ENCODE measurements at places on chromosomes 3 and 15.
A peak's percentile ranks its signal among the peaks of the same experiment; 100 is the strongest.

GRCh38 chr3:101195951-101196713, 124.2 kb downstream of the IMPG2 start:
- DNase-seq = no peak

DNA sequence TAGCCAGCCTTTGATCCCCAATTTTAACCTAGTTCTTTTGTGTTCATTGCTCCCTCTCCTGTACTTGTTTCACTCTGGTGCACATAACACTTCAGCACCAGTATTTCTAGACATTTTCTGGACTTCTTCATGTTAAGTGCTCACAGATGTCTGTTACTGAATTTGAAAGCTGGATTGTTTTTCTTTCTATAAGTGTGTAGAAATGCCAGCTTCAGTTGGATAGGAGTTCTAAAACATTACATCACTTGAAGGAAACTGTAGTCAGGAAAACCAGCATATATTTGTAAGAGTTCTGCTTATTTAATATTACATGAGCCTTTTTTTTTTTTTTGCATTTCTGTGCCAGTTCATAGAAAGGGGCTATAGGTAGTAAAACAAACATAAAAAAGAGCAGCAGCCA, 21.6 kb downstream of the QTRT2 start:
- DNase-seq = no peak

DNA sequence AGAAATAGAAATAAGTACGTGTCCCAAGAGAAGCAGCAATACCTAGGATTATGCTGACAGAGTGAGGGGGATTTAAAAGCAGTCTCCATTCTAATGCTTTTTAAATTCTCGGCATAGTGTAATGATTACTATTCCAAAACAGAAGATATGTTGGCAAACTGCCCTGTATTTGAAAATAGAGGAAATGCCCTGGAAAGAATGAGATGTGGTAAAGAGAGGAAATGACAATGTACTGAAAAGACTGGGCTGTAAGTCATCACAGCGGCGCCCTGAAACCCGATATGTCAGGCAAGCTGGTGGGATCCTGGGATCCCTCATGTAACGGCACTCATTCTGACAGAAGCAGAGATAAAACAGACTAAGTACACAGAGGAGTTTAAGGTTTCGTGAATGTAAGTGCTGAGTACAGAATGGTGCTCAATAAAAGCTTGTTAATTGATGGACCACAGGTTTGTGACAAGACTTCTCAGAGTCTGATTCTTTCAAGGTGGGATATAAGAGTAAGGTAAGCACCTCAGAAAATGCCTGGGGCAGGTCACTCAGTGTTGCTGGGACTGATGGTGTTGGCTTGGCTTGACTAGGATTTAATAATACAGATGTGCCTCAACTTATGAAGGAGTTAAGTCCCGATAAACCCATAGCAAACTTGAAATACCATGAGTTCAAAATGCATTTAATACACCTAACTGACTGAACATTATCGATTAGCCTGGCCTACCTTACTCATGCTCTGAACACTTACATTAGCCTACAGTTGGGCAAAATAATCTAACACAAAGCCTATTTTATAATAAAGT, 91.4 kb downstream of the NFKBIZ start:
- no peak for DNase-seq

- no peak for DNase-seq
These were observed 1.2 kb upstream of the TM4SF1 start for GRCh38 chr3:149378478-149379309.

DNA sequence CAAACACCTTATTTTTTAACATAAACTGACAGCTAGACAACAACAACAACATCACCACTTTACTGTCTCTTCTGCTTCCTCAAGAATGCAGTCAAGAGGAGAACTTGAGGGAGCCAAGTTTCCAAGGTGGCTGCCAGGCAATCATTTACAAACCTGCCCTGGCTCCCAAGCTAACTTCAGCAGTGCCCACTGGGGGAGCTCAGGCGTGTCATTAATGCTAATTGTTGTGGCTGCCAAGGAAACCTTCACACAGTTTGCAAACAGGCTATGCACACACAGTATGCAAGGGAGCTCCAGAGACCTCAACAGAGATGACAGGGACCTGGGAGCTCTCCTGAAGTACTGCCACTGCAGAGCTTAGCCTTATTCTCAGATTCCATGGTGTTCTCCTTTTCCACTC, 2.1 kb downstream of the DZIP1L start:
- no peak for DNase-seq

DNA sequence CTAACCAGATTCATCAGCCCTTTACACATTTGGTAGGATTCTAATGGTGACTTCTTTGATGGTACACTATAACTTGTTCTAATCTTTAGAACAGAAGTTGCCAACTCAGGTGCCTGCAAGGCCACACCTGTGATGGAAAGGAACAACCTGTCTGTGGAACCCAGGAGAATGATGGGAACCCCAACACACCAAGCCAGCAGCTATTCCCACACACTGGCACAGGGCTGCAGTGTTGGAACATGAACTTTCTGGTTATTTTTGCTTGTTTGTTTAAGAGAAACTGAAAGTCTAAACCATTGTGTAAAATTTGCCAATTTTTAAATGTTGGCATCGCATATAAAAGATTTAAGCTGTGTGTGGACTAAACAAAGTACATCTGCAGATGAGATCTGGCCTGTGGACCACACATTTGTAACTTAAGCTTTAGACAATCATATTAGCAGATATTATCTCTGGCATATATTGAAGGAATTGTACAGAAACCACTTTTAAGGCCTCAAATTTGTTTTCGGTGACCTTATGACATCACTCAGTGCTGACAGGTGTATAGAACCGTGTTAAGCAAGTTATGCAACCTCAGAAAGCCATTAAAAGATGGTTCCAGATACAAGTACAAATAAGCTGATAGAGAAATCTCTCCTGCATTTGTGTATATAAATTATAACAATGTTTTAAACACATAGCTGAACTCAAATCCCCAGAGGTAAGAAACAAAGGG, 242.9 kb downstream of the SLC9A9 start:
- no peak for DNase-seq

- no peak for DNase-seq
These were observed 361.8 kb downstream of the MFSD1 start for GRCh38 chr3:159163656-159164055.

GRCh38 chr3:73141525-73141924, 80.1 kb downstream of the EBLN2 start:
- DNase-seq = no peak

- no peak for DNase-seq
These were observed 2.3 kb upstream of the EIF2AK4 start for GRCh38 chr15:39931615-39932014.

DNA sequence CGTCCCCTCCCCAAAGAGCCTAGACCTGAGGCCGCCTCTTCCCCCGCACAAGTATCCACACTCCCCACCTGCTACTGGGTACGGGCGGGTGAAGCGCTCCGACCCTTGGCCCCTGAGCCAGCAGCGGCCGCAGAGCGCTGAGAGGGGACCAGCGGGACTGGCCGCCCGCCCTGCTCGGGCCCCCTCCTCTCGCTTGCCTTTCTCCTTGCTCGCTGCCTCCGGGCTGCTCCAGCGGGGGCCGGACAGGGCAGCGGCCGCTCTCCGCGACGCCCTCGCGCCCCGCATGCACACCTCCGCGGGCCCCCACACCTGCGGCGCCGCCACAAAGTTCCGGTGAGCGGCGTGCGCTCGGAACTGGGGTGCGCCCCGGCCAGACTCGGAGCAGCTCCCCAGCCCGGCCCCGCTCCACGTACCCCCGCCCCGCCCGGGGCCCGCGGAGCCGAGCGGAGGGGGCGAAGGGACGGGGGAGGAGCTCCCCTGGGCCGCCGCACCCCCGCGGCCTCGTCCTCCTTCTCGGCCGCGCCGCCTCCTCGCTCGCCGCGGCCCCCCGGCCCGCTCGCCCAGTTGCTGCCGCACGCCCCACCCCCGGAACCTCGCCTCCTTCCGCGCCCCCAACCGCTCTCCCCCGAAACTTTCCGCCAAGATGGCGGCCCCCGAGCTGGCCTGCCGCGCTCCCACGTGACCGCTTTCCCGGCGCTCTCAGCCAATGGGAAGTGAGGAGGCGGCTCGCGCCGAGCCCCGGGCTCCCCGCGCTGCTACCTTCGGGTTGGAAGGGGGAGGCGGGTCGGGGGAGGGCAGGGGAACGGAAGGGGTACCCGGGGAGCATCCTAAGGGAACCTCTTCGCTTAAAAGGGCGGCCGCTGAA, 704 bp downstream of the DLG1 start:
- peak; percentile 94 for DNase-seq

DNA sequence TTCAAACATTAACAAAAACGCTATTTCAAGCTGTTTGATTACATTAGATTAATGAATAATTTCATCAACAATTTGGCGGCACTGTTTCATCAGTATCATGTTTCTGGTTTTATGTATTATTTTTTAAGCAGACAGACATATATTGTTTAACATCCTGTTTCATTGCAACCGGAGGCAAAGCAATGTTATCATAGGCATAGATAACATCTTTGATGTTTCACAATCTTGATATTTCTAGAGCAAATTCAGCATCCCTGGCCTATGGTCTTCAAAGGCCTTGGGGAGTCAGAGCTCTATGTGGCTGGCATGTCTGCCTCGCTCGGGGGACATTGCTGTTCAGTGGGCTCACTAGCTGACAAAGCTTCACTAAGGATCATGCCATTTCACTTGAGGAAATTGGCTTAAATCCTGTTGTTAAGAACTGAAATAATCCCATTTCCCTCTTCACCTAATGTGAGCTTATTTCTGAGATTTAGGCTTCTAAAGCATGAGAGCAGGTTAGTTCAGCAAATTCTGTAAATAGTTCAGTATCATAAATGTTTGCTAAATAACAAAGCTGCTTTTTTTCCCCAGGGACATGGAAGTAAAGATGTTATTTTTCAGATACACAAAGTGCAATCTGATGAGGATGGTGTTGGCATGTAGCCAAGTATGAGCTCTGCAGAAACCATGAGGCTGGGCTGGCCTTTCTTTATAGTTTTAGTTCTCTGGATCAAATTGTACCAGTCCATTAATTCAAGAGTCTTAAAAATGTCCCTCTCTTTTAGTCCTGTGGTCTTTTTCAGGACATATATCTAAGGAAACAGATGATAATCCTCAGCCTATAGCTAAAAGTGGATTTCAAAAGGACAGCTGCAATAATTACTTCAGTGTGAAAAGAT, 941.4 kb downstream of the PLOD2 start:
- DNase-seq = no peak

GRCh38 chr15:96408591-96409183, 78.2 kb downstream of the NR2F2 start:
- DNase-seq = no peak

- DNase-seq = no peak
These were observed 2.5 kb downstream of the AMOTL2 start for GRCh38 chr3:134371542-134372324.

- no peak for DNase-seq
These were observed 105.3 kb downstream of the LSM3 start for GRCh38 chr3:14283813-14284438.

DNA sequence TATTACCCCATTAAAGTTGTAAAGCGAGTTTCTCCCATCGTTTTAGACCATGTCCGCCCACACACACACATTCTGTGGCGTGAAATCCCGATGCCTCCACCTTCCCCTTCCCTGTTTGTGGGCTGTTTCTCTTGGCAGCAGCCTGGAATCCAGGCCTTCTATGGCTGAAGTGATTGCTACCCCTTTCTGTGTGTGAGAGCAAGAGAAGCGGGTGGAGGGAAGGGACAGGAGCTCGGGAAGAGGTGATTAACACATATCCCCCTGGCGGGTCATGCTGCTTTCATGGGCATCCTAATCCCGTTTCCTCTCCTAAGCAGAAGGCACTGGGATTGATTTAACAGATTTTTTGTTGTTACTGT, 283.8 kb upstream of the RGMA start:
- no peak for DNase-seq

GRCh38 chr3:61956236-61956635, 394.9 kb downstream of the PTPRG start:
- DNase-seq = no peak

- no peak for DNase-seq
These were observed 29.6 kb downstream of the MGA start for GRCh38 chr15:41689834-41690233.

DNA sequence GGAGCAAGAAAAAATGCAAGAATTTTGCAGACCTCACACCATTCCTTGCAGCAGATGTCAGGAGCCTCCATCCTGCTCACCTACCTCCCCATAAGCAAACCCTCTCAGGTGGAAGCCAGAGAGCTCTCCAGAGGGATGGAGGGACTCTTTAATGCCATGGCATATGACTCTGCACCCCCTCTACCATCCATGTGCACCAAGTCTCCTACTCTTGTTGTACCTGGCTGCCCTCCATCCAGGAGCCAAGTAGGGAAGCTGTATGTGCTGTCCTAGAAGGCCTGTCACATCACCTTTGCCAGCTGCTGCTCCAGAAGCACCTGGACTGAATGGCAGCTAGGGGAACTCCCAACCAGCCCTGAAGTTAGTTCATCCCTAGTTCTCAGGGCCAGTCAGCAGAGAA, 38.5 kb upstream of the PRR20G start:
- DNase-seq = no peak

DNA sequence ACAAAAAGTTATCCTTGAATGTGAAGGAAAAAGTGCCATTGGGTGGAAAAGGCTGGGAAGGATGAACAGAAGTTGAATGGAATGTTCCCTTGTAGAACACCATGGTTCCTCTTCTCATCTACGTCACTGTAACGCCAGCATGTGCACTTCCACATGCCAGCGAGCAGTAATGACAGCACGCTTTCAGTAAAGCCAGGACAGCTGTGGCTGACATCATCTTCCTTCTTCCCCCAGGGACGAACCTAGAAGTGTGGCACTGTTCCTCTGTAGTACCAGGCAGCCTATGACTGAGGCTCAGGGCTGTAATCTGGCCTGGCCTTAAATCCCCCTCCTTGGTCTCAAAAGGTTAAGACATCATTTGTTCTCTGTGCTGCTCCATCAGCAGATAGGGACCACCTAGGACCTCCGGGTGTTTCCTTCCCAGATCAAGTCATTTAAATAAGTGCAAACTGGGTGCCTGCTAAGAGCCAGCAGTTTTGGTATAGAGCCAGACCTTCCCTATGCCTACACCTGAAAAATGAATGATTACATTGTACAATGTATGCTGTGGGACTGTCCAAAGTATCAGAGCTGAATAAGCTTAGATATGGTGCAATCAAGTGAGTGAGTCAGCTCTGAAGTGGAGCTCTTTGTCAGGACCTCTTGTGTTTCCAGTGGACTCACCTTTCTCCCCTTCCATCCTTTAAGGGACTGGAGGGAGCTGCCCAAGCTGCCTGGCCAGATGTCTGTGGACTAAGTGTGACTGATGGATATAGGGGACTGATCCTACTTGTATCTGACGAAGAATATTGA, 5.6 kb upstream of the SRPRB start:
- DNase-seq = no peak

DNA sequence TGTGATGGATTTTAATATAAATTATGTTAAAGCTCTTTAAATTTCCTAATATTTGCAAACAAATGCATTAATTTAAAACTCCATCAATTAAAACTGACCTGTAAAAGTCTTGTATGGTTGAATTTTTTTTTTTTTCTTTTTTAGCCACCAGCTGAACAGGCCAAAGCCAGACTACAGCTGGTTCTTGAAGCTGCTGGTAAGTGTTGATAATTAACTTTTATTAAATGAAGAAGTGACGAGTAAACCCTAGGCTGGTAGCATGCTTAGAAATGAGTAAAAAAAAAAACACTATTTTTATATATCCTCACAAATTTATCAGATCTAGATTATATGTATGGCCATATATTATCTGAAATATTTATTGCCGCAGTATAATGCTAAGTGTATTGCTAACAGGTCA, 216.3 kb upstream of the MLF1 start:
- no peak for DNase-seq
